ENCODE measurements at places on chromosomes 11 and 22. TPM values are rescaled to one million over a fixed set of nuclear protein-coding genes. Genes with fewer than 3 reads are reported as not detected.

GRCh38 chr11:110079726-110080125 lies 13.5 kb upstream of the ZC3H12C start:
- DNase-seq: no peak

GRCh38 chr11:116386118-116386699 lies 386.6 kb downstream of the BUD13 start:
- DNase-seq: no peak

- no peak for DNase-seq
Observed at GRCh38 chr11:96506953-96507354, 117.1 kb downstream of the JRKL start.

- DNase-seq: no peak
Observed at GRCh38 chr11:76186776-76187279, 19.5 kb downstream of the WNT11 start.

- no peak for DNase-seq
Observed at GRCh38 chr11:58060535-58060934, 29.8 kb downstream of the OR6Q1 start.

DNA sequence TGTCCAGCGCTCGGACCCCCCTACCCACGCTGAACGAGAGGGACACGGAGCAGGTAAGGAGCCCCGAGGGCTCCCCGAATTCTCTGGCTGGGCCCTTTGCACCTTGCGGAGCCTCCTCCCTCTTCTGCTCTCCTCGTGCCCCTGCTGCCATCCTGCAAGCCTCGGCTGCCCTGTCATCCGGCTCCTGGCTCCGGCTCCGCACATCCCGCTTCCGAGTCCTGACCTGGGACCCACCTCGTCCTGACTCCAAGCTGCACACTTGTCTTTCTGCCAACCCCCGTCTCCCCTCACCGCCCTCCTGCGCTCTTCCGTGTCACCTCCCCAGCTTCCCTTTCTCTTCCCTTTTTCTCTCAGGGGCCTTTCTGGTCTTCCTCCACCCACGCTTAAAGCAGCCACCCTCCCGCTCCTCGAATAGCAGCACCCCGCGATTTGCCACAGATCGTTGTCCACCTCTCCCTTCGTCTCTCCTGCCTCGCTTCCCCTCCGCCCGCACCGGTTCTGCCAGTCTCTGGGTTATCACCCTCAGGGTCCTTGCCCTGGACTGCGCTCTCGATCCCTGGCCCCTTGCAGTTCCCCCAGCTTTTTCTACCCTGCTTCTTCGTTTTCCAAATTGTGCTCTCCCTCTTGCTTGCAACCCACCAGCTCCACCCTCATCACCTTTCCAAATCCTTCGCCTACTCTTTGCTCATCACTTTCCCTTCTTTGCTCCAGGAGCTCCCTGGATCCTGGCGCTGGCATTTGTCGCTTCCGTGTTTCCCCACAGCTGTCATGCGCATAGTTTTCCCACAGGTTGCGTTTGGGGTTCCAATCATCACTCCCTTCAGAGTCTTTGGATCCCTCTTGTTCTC lies 822 bp downstream of the MARK2 start:
- no peak for DNase-seq

Gene P2RY2
- 0.15 TPM for polyA plus RNA-seq

Gene RBMXL2
- not detected for polyA plus RNA-seq

Gene EXPH5
- polyA plus RNA-seq: 0.38 TPM

Data from BJ (cell line).